Activated CD4-positive, alpha-beta T cell treated with anti-CD3 and anti-CD28 coated beads for 1 hour (primary cell): ENCODE measurements at places on chromosomes 16 and 17.

- DNase-seq = no peak
These were observed 262.6 kb downstream of the SLC39A11 start for GRCh38 chr17:72829883-72830282.

DNA sequence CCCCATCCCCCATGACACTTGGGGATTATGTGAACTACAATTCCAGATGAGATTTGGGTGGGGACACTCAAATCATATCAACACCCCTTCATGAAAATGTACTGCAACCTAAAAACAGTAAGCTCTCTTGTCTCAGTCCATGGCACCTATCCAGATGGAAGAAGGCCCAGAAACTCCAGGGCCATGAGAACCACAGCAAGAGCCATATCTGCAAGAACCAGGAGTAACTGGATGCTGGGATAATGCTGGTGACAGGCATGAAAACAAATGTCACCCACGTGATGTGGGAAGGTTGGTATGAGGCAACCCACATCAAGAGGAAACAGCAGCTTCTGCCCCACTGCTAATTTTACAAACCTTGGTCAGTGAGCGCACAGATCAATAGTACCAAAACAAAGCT is 400.1 kb upstream of the ERCC4 start:
- no peak for DNase-seq

GRCh38 chr16:71441348-71442050 is 355 bp downstream of the TLE7 start:
- no peak for DNase-seq

- no peak for DNase-seq
These were observed 11.8 kb downstream of the MPO start for GRCh38 chr17:58268774-58269556.

DNA sequence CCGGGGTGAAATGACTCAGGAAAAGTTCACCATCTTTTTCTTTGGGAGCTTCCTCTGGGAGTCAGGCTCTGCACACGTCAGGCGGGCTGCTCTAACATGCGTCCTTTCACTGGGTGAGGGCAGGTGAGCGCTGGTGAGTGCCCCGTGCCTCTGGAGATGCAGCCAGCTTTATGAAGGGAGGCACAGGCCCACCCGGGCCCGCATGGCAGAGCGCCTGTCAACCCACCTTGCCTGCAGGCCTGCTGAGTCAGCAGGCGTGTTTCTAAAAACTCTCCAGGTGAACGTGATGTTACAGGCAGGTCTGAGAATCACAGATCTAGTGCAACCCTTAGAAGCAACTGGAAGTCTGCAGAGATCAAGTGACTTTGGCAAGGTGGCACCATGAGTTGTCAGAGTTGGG is 18.4 kb downstream of the MAP1LC3B start:
- DNase-seq = no peak

GRCh38 chr16:89575247-89576152 is at the start of gene CPNE7:
Gene CPNE7 (plus strand): TSS chr16:89575758. CDS start chr16:89575898, 140 bp downstream.
- DNase-seq = no peak

DNA sequence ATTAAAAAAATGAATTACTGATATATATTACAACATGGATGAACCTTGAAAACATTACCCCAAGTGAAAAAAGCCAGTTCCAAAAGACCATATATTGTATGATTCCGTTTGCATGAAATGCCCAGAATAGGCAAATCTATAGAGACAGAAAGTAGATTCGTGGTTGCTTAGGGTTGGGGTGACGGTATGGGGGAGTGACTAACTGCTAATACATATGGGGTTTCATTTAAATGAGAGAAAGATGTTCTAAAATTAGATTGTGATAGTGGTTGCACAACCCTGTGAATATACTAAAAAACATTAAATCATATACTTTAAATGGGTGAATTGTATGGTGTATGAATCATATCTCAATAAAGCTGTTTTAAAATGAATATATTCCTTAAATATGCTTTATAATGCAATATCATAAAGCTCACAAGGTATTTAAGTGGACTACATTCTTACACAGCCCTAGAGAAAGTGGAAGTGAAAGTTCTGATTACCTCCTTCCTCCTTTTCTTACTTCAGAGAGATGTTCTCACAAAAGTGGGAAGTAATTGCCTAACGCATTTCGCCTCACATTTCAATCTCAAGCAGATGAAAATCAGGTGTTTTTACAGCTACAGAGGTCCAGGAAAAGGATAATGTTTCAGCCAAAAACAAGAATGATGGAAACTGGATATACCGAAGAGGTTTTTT is 142.7 kb upstream of the GNAO1 start:
- DNase-seq = no peak

- DNase-seq = no peak
These were observed 321.8 kb downstream of the SNX29 start for GRCh38 chr16:12298285-12298684.

DNA sequence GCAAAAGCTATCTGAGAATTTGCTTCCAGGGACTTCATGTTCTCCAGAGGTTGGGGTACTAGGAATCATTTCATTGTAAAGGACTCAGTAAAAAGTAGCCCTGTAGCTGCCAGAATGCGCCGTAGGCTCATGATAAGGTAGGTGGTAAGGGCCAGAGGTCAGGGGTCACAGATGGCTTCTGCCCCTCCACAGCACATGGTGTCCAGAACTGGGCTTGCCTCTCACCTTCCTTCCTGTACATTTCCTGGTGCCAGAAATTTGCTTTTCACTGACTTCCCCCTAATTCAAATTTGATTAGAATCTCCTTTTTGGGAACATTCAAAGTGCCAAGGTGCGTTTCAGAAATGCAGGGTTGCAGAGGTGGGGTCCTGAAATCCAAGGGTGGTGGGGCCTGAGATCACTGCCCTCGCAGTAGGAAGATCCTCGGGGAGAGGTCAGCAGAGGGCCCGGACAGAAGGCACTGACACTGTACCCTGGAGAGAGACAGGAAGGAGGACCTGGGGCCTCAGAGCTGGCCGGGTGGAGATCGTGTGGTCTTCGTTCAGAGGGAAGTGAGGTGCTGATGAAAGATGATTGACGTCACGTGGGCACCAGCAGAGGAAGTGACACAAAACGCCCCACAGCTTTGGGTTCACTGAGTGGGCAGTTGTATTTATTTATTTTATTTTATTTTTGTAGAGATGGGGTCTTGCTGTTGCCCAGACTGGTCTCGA is 25.5 kb upstream of the METRNL start:
- no peak for DNase-seq

DNA sequence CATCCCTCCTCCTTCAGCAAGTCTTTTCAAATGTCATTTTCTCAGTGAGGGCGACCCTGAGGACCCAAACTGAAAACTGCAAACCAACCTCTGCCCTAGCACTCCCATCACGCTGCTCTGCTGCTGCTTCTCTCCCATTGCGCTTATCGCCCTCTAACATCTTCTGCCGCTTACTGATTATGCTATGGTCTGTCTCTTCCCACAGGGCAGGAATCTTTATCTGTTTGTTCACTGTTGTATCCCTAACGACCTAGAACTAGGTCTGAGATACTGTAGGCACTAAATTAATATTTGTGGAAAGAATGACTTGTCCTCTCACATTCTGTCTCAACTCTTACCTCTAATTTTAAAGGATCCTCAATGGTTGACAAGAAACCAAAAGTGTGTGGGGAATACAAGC is 12.5 kb downstream of the ZSCAN32 start:
- DNase-seq = no peak

- no peak for DNase-seq
These were observed 20.4 kb downstream of the GAS7 start for GRCh38 chr17:10177913-10178505.

GRCh38 chr16:10609402-10609774 is 29.0 kb upstream of the EMP2 start:
- DNase-seq = no peak

DNA sequence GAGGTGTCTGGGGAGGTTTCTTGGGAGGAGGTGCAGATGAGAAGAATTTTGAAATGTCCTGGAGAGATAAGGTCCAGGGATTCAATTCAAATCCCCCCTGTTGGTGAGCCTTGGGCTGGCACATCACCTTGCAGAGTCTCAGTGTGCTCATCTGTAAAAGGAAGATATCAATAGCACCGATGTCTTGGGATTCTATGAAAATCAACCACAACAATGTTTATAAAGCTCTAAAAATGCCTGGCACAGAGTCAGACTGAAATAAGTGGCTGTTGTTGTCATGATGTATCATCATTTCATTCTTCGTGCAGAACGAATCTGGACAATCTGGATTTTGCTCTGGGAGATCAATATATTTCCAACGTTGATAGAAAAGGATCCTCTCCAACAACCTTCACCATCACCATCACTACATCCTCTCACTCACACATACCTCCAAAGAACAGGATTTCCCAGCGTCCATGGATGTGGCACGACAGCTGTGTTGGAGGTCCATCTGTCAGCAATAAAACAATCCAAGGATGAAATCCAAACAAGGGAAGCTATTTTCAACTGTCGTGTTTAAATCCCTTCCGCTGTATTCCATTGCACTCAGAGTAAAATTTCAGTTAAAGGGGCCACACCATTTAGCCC is 393.7 kb upstream of the DYNLRB2 start:
- no peak for DNase-seq

DNA sequence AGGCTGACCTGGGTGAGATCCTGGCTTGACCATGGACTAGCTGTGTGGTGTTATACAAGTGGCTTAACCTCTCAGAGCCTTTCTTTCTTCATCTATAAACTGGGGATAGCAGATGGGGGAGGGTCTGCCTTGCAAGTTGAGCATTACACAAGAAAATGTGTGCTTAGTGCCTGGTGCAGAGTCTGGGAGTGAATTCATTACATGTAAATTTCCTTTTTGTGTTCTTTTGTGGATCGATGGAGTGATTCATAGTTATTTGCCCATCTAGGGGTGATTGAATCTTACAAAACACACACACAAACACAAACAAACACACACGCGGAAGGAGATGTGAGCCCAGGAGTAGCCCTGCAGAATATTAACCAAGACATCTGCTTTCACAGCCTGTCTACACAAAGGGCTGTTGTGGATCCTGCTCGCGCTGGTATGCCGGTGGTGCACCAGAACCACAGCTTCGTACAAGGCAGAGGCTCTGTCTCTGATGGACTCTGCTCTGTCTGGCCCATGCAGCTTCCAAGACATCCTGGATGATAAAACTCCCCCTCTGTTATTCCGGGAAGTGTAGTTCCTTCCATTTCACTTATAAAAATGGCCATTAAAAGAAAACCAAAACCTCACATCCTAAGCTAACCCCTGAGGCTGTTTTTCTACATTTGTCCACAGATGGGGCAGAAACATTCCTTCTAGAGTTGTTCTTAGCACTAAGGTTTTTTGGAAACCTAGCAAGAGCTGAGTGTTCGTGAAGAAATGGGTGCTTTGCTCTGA is 86.1 kb downstream of the UTP18 start:
- DNase-seq = no peak
